NCI-H1092 (cell line): ENCODE measurements at places on chromosomes 12 and 14.

GRCh38 chr12:81329085-81329484, 251.2 kb downstream of the ACSS3 start:
- DNase-seq: no peak

- DNase-seq: no peak
Observed at GRCh38 chr12:83040339-83040738, 353.6 kb downstream of the TMTC2 start.

GRCh38 chr12:80157645-80158044, 58.3 kb downstream of the OTOGL start:
- no peak for DNase-seq

DNA sequence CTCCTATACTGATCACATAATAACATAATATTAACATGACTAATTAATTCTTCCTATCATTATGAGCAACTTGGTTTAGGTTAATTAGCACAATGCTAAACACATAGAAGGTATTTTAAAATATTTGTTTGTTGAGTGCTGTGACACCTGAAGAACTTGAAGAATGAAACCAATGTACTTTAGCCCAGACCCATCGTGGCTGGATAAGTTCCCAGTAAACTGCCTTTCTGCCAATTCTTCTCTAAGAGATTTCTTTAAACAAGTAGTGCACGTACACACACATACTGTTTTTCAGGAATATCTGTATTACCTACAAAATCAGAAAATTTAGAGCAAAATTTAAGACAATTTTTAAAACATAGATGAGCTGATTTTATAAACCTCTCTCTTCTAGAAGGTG, 207.4 kb upstream of the SSTR1 start:
- DNase-seq: no peak

DNA sequence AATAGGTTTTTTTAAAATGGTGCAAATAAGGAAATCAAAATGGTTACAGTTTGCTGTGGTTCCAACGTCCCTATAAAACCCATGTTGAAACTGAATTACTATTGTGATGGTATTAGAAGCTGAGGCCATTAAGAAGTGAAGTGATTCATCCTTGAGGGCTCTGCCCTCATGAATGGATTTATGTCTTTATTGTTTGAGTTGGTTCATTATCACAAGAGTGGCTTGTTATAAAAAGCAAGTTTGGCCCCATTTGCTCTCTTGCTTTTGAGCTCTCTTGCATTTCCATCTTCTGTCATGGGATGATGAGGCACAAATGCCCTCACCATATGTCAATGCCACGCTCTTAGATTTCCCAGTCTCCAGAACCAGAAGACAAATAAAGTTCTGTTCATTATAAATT, 62.3 kb downstream of the PRKD1 start:
- DNase-seq: no peak
